ENCODE measurements at places on chromosomes 1 and 21.

GRCh38 chr1:67228791-67229190 lies 62.5 kb downstream of the IL23R start:
- DNase-seq, result no peak

DNA sequence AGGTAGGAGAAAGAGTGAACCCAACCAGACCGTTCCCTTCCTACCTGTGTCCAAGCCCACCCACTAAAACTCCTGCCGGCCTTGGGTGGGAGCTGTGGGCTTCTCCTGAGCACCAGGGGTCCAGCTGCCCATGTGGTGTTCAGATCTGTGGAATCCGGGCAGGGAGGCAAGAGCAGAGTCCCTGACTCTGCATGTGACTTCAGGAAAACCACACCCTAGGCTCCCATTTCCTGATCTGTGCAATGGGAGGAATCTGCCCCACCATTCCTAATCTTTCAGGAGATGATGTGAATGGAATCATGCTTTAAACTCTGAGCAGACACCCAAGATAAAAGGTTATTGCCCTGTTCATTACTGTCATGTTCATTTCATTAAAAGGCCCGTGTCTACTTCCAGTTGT lies 27.6 kb downstream of the EIF2D start:
- DNase-seq, result no peak

DNA sequence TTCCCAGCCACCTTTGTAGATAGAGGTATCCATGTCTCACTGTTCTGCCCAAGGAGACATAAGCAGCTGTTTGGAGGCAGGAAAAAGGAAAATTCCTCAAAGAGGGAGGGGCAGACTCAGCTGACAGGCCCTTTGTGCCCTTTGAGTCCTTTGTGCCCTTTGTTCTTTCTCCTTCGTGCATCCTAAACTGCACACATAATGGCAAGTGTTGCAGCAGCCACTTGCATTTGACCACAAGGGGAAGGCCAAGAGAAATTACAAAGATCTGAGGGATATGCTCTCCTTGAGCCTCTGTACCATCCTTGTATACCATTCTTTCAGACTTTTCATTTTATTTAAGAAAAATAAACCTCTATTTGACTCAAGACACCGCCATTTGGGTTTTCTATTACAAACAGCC lies 71.8 kb upstream of the PKN2 start:
- no peak for DNase-seq

DNA sequence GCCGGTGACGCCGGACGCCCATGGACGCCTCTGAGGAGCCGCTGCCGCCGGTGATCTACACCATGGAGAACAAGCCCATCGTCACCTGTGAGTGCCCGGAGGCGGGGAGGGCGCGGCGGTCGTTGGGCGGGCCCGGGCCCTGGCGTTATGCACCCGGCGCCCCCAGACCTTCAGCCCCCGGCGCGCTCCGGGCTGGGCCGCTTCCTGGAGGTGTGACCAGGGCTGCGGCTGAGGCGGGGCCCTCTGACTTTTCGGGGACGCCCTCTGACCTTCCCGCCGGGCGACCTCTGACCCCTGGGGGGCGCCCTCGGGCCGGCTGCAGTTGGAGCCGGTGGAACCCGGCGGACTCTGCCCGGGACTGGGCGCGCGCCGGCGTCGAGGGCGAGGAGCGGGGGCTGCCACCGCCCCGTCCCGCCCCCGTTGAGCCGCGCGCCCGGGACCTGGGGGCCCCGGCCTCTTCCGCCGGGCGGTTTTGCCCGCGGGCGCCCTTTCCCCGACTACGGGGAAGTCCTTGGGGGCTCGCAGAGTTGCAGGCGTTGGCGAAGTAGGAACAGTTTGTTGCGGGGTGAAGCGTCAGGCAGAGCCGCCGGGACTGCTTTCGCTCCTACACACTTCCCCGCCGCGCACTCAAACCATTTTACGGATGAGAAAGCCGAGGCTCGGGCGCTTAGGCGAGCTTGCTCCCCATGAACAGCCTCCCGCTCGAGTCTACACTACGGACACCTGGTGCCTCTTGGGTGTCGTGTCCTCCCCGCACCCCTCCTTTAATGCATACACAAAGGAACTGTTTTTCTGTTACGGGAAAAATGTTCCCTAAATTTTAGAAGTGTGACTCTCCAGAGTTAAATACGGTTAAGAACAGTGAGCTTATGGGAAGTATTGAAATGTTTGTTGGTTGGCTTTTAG lies 618 bp downstream of the TRAPPC10 start:
- peak; percentile 83 for DNase-seq

DNA sequence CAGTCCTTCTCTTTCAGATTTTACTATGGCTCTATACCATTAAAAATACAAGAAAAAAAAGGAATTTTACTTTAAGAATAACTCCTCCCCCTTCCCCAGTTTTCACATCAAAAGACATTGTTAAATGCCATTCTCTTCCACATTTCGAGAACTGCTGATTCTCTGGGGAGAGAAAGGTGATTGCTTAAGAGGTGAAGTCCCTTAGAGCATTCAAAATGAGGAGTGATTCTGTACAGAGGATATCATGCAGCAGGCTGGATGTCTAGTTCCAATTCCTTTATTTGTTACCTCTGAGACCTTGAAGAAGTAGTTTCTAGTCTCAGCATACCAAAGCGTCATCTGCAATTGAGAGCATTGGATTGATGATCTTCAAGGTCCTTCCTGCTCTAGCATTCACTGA lies 46.9 kb downstream of the FMO3 start:
- DNase-seq, result no peak

- no peak for DNase-seq
Observed at GRCh38 chr1:222540598-222540995, 7.3 kb downstream of the HHIPL2 start.

GRCh38 chr21:46181953-46182547 lies 2.2 kb downstream of the SPATC1L start:
- DNase-seq, result no peak

DNA sequence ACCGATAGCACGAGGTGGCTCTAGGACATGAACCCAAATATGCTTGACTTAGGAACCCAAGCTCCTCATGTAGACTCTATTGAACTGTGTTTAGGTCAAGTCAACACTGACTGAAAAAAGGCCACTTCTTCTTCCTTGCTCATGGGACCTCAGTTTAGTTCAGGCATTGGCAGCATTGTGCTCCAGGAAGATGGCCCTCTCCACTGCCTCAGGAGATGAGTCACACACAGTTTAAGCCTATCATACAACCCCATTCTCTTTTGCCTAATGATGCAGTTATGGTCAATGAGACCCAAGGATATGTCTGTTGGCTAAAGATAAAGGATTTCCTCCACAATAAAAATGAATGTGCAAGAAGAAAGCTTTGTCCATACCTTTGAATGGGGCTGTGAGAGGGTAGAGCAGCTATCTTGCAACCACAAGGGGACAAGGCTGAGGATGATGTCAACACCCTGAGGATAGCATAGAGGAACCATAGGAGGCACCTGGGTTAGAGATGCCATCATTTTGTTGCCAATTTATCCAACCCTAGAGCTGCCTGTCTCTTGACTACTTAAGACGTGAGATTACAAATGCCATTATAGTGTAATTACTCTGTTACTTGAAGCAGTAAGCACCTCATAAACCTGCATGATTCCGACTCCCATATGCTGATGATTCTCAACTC lies 3.0 kb upstream of the TRIM63 start:
- no peak for DNase-seq

- DNase-seq, result no peak
Observed at GRCh38 chr1:9755441-9755995, 68.2 kb downstream of the CLSTN1 start.

DNA sequence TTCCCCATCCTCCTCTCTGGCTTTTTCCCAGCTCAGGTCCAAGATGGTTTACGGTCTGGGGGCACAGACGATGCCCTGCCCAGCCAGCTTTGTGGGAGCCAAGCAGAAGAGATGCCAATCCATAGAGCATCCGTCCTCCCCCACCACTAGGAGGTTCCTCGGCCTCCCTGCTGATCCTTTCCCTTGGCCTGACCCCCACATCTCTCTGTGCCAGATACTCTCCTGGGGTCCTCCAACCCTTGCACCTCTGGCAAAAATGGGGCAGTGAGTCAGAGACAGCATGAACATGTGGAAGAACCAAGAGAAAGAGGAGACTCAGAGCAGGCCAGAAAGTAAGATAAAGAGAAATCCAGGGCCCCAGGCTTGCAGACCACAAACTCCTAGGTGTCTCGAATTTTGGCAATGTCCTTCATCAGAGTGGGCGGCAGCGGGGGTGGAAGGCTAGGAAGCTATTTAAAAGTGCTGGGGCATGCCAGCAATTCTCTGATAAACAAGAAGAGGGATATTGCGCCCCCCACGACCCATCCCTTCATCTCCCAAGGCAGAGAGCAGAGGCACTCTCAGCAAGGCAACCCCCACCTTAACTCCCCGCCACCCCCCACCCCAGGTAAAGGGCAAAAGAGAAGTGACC lies 11.4 kb downstream of the BLACAT1 start:
- DNase-seq, result no peak

DNA sequence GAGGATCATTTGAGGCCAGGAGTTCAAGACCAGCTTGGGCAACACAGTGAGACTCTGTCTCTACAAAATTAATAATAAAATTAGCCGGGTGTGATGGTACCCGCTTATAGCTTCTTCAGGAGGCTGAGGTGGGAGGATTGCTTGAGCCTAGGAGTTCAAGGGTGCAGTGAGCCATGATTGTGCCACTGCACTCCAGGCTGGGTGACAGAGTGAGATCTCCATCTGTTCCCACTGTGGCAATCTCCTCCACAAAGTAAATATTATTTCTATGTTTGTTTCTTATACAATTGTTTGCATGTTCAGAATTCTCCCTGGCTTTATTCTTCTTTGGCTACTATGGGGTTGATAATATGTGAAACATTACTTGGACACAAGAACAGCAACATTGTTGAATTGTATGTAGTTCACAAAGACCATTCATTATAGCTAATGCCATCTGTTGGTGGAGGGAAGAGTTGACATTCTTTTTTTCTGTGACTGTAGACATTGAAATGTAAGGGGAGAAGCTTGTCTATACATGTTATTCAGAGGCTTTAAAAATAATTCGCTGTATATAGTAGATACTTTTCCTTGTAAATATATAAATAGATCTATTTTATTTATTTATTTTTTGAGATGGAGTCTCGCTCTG lies 47.8 kb upstream of the SRSF10 start:
- peak; percentile 31 for DNase-seq

DNA sequence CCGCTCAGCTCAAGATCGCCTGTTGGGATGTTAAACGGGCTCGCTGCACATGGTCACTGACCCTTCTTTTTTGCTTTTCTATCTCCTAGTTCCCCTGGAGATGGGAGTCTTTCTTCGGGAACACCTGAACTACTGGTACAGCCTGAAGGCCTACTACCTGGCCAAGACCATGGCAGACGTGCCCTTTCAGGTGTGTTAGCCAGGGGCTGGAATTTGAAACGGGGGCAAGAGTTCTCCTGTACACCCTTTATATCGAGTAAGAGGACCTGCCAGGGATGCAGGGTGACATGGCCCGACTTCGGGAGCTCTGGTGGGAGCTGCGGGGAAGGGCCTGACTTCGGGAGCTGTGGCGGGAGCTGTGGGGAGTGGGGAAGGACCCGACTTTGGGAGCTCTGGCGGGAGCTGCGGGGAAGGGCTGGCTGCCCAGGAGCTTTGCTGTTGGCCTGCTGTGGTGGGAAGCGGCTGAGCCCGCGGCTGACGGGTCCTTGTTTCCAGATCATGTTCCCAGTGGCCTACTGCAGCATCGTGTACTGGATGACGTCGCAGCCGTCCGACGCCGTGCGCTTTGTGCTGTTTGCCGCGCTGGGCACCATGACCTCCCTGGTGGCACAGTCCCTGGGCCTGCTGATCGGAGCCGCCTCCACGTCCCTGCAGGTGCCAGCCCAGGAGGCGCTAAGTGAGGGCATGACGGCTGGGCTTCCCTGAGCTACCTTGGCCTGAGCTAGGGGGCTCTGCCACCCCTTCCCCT lies 24.0 kb downstream of the TFF3 start:
- DNase-seq, result no peak

DNA sequence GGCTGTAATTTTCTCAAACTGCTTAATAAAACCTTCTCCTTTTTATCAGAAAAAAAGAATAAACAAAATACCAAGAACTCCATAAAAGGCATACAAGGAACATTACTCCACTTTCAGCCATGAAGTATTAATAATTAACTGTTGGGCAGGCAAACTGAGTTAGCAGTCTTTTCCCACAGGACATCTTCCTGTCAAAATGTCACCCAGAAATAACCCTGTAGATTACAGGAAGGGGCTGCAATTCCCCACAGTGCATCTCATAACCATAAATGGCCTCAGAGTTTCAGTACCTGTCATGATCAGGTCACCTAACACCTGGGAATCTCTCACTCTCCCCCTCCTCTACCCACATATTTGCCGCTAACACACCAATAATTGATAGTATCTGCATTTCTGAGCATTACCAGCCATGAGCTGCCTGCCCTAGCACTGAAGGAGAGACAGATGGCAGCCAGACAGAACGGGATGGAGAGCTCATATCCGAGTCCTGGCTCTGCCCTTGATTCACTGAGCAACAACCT lies 475.0 kb downstream of the SMYD3 start:
- DNase-seq, result no peak

- DNase-seq, result no peak
Observed at GRCh38 chr1:229751610-229752009, 125.6 kb downstream of the URB2 start.

DNA sequence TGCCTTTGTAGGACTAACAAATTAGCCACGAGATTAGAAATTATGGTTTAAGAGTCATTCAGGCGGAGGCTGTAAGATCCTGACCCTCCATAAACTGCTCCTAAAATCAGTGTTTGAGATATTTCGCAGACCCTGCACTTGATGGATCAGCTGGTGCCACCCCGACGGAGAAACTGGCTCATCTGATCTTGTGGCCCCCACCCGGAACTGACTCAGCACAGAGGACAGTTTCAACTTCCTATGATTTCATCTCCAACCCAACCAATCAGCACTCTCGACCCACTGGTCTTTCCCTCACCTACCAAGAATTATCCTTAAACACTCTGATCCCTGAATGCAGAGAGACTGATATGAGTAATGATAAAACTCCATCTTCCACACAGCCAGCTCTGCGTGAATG lies 3.7 kb upstream of the JAM2 start:
- no peak for DNase-seq

- DNase-seq, result no peak
Observed at GRCh38 chr1:160207771-160208556, 2.8 kb downstream of the PEA15 start.

GRCh38 chr1:228514421-228514820 lies 27.2 kb downstream of the RNF187 start:
- DNase-seq, result no peak

DNA sequence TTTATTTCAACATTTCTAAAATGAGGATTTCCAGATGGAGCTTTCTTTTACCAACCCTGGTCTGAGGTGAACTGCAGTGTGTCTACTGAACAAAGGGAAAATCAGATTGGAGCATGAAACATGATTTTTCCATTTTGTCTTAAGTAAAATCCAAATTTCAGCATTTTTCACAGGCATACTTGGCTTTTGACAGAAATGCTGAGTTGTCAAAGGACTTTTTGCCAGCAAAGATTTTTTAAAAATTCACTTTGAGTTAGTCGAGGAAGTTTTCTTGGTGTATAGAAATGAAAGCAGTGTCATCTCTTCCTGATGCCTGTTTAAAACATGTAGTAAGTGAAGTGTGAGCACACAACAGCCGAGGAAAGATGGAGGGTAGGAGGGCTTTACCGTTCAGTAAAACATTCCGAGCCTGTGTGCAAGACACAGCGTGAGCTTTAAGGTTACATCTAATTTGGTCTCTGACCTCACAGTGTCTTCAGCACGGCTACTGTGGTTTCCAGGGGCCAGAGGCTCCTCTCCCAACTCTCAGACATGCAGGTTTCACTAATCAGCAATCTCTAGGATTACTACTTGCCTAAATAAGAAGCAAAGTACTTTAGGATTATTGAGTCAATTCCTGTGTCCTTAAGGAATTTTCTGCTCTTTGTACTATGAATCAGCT lies 45.9 kb downstream of the SAMD13 start:
- no peak for DNase-seq

All from CD4-positive, alpha-beta T cell treated with Interleukin-2 at 100 ng/mL for 4 hours (primary cell).